ENCODE measurements at places on chromosomes 1 and 21.

DNA sequence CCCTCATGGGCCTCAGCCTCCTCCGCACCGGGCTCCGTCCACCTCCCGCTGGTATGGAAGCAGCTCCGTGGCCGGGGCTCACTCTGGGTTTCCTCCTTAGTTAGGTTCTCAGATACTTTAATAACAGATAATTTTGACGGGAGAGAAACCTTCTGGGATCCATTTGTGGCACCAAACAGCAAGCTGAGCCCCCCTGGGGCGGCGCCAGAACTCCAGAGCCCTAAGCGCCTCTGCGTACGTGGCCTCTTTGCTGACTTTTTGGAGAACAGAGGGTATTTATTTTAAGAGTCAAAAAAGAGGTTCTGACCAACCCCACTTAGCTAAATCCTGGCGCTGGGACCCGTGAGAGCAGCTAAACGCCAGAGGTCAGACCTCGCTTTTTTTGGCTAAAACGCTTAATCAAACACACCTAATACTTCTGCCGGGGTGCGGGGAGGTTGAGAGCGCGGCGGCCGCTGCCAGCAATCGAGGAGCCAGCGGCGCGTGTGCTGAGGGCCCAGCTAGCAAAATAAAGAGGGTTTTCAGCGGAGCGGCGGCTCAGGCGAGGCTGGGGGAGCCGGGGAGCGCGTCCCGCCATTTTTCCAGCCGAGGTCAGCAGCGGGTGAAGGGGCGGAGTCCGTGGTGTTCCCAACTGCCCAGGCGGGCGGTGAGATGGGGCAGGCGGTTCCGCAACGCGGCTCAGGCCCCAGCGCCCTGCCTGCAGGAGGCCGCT, 171.7 kb downstream of the PRDM16 start:
- no peak for DNase-seq

DNA sequence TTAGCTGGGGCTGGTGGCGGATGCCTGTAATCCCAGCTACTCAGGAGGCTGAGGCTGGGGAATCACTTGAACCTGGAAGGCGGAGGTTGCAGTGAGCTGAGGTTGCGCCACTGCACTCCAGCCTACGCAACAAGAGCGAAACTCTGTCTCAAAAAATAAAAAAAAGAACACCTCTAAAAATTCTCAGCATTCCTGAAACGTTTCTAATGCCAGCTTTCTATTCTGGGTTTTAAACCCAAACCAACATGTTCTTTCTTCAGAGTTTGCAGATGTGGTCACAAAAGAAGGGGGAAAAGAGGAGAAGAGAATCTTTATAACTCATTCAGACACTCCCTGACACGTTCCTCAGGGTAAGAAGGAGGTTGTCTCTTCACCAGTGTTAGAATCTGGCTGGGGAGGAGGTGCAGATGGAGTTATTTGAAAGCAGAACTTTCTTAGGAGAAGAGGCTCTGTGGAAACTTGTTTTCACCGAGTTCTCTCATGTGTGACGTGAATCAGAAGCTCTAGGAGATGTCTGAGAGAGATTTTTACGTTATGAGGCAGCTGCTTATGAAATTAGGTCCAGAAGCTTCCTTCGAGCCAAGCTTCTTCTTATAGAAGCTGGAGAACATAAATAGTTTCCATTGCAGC, 17.8 kb upstream of the CNR2 start:
- DNase-seq, result peak; percentile 43

- no peak for DNase-seq
These were observed 23.8 kb downstream of the EIF2D start for GRCh38 chr1:206588492-206588891.

GRCh38 chr1:101367630-101368029, 130.8 kb downstream of the S1PR1 start:
- DNase-seq, result no peak

DNA sequence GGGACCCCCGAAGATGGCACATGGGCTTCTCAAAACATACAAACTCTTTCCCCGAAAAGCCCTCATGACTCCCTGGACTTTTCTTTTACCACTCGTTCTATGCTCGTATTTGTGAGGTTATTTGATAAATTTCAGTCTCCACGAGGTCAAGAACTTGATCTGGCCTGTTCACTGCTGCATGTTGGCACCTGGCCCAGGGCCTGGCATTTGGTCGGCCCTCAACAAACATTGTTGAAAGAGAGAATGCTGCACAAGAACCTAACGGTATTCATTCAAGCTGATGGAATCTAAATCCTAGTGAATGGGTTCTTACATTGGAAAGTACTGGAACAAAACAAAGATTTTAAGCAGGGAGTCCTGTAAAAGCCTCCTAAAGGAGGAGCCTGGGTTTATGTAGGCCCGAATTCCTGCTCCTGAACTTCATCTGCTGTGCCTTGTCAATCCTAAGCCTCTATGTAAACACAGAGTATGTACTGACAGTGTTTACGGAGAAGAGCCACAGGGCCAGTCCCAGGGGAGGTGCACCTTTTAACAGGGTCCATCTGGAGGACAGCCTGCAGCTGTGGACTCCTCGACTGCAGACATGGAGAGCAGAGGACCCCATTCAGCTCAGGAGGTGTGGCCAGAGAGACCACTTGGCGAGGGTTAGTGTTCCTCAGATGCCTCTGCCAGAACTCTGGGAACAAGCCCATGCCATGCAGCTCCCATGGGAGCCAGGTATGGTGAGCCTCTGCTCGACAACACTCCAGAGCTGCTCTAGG, 46.9 kb downstream of the L1TD1 start:
- DNase-seq, result no peak

- DNase-seq, result peak; percentile 19
These were observed 67.3 kb downstream of the RHOU start for GRCh38 chr1:228802386-228803220.

DNA sequence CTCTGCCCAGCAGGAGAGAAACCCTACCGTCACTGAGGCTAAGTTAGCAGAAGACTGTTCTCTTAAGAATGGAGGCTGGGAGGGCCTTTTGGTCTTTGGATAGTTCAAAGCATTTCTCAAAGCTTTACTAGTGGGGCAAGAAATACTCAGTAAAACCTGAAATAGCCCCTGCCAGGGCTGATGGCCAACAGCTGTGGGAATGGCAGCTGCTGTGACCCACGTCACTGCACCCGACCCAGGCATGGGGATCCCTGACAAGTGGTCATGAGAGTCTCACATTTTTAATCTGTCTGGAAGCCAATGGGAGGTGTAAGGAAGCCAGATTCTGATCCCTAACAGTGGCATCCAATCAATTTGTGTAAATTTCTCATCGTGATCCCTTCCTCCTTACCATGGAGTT, 44.5 kb upstream of the ENAH start:
- DNase-seq, result no peak

- no peak for DNase-seq
These were observed 494.6 kb upstream of the RUNX1 start for GRCh38 chr21:35543746-35544145.

GRCh38 chr1:242454262-242455051, 70.0 kb downstream of the PLD5 start:
- peak; percentile 3 for DNase-seq

GRCh38 chr1:54227891-54228310, 27.9 kb downstream of the MRPL37 start:
- no peak for DNase-seq

DNA sequence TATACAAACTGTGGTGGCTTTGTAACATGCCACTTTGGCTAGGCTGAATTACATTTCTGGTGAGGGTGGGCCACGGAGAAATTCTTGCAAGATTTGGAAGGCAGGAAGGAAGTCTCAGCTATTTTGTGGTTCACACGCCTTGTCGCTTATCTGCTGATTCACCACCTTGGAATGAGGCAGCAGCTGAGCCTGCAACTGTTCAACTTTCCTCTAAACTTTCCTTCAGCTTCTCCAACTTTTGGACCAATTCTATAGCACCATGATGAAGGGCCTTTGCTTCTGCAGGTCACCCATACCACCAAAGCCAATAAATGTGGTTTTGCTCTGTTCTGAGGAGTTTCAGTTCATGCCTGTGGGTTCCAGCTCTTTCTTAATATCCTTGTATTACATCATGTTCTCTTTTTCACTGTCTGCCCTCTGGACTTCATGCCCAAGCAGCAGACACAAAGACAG, 337.6 kb upstream of the SNX7 start:
- DNase-seq, result peak; percentile 93

- no peak for DNase-seq
These were observed 19.4 kb downstream of the RGL1 start for GRCh38 chr1:183824291-183824690.

- DNase-seq, result no peak
These were observed 139.4 kb downstream of the DHRS3 start for GRCh38 chr1:12478612-12478985.

Data from GM04503 (cell line).